ENCODE measurements at places on chromosomes 6 and 20.

GRCh38 chr20:16224836-16225235 is 348.4 kb downstream of the KIF16B start:
- no peak for DNase-seq

- no peak for DNase-seq
Observed at GRCh38 chr6:67131827-67132226, 1424.8 kb upstream of the EYS start.

DNA sequence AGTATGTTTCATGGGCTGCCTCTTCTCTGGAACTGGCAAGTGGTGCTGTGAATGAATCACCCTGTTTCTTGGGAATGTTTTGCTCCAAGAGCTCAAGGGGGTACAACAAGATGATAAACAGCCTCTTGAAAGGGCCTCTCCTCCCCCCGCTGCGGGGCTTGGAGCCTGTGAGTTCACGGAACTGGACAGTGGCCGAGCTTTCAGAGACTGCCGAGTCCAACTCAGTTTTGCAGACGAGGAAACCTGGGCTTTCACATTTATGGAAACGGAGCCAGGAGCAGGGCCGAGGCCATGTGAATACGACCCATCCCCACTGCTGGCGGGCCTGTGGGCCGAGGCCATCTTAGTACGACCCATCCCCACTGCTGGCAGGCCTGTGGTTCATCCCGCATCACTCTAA is 18.2 kb upstream of the SRC start:
- DNase-seq = no peak

- no peak for DNase-seq
Observed at GRCh38 chr20:44666066-44666465, 14.6 kb upstream of the ADA start.

DNA sequence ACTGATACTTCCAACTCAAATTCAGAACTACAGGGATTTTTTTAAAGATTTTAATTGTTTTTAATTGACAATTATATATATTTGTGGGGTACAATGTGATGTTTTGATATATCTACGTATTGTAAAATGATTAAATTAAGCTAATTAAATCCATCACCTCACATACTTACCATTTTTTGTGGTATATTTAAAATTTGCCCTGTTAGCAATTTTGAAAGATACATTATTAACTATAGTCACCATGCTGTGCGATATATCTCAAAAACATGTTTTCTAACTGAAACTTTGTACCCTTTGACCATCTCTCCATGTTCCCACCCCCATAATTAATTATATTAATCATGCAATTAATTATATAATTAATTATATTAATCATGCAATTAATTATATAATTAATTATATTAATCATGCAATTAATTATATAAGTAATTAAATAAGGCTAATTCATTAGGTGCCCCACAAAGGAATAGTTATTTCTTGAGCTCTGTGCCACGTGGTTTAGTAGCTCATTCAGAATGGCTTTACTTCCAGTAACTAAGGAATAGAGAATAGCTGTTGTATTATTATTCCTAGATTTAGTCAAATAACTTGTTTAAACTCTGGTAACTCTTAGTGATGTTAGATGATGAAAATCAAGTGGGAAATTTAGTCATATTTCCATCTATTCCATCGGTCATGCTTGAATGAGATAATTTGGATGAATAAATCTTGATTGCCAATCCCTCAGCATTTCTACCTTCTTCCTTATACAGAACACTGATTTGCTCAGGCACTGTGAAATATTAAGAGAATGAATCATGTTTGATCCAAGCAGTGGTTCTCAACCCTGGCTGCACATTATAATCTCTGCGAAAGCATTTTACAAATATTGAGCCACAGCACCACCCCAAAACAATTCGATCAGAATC is 25.1 kb downstream of the LOC128125822 start:
- DNase-seq = no peak

DNA sequence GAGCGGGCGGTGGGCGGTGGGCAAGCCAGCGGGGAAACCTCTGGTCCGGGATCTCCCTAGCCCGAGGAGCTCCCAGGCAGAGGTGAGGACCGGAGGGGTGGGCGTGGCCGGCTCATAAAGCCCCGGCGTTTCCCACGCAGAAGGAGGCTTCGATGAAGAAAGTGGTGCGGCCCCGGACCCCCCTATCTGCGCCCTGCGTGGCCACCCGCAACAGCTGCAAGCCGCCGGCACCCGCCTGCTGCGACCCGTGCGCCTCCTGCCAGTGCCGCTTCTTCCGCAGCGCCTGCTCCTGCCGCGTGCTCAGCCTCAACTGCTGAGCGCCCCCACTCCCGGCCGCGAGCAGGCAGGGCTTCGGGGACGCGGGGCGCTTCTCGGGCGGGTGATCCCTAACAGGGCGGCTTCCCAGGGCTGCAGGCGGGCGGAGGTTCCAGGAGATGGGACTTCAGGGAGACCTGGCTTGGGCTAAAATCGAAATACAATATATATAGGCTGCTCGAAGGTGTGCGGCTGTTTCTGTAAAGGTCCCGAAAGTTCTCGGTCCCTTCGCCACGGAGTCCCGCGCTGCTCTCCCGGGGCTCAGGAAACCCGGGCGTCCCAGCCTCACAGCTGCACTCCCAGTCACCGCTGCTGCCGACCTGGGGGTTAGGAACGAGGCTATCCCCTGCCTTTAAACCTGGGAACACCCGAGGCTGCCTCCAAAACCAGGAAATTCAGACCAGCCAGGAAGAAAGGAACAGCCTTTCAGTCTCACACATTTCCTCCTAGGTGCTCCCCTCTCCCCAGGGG is 27.8 kb downstream of the ASIP start:
- DNase-seq = no peak

DNA sequence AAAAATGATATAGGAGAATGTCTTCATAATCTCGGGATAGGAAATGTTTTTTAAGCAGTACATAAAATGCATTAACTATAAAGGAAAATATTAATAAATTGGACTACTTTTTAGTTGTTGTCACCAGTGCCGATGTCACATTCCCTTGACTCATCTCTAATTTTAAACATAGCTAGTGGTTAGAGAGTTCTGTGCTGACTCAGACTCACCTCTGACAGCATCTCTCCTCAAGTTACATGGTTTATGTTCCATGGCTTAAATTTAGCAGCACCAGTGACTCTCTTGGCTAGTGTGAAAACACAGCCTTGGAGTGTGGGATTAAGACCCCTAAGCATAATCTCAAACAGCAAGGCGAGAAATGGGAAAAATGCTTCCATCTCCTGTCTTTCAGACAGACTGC is 311.8 kb upstream of the MMS22L start:
- no peak for DNase-seq
